ENCODE measurements at places on chromosomes 7 and 10.

DNA sequence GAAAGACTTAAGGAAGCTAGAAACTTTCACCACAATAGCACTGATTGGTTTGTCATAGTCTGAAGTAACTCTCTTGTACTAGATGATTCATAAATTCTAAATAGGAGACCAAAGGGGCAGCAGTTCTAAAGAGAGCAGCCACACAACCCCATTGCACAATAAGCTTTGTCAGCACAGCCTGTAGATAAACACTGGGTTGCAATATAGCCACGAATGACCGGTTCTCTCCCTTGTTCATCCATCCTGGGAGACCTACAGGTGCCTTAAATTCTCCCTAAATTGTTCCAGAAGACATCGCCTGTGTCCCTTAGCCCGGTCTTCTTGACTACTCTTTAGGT, 167.0 kb downstream of the SNX13 start:
- no peak for DNase-seq

GRCh38 chr7:128425850-128426249, 16.1 kb upstream of the IMPDH1 start:
- DNase-seq: peak; percentile 66

- DNase-seq: no peak
Measured at GRCh38 chr7:35727571-35727970, 32.6 kb upstream of the HERPUD2 start.

GRCh38 chr10:76774987-76775603, 862.5 kb downstream of the KCNMA1 start:
- DNase-seq: no peak

GRCh38 chr10:10317151-10317550, 700.5 kb upstream of the CELF2 start:
- no peak for DNase-seq

DNA sequence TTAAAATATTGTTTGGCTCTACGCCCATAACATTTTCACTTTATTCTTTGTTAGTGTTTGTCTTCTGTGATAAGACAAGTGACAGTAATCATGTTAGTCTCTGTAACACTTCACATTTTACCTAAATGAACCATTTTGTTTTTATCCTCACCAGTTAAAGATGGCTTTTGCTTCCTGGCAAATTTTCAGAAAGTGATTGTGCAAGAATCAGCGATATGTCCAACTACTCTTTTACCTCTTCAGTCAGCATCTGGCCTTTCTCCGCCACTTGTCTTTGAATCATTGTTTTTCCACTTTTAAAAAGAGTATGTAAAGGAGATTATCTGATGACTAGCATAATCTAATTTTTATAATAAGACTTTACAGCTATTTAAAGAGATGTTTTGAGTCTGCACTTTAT, 3.5 kb downstream of the DGKB start:
- DNase-seq: no peak

GRCh38 chr10:2866569-2866968, 200.8 kb upstream of the PFKP start:
- no peak for DNase-seq

GRCh38 chr10:20017961-20018360, 201.7 kb downstream of the PLXDC2 start:
- no peak for DNase-seq

DNA sequence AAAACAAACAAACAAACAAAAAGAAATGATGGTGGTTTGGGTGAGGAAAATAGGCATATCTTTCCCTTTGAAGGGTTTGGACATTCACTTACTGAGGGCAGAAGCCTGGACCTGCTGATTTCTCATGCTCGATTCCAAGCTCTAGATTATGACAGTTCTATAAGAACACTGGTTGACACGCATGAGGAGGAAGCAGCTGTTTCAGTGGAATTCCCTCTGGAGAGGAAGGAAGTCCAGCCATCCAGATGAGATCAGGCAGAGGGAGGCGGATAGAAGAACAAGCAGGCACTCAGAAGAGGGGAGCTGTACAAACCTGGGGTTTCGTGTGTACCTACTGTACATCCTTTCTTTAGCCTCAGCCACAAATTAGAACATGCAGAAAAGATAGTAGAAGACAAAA, 691.9 kb downstream of the INHBA start:
- DNase-seq: no peak

DNA sequence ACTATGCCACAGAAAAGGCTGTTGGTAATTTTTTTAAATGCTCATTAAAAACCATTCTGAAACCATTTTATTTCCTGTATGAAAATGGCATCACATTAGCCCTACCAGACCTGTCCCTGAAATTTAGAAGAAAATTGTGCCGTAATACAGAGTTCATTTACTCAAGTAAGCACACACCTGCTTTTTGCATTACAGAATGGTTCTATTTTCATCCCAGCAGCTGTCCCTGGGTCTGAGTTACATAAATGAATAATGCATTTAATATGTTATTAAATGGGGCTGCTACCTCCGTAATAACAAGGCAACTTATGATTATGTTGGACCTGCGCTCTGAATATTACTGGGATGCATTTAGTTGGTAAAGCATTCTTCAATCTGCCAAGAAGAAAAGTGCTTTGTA, 508.9 kb downstream of the SORCS1 start:
- DNase-seq: no peak

DNA sequence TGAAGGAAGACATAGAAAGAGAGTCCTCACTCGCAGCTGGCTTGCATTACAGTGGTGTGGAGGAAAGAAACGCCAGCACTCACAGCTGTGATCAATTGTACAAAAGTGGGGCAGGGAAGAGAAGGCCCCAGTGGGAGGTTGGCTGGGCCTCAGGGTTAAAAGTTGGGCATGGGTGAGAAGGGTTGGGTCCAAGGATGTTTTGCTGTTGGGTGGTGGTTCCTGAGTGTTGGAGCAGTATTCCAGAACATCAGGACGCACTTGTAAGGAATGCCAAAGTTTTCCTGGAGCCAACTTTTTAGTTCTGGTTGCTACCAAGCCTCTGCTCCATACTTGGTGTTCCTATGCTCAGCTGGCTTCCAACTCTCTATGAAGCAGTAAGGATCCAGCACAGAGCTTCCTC, 55.4 kb upstream of the MKRN1 start:
- no peak for DNase-seq

DNA sequence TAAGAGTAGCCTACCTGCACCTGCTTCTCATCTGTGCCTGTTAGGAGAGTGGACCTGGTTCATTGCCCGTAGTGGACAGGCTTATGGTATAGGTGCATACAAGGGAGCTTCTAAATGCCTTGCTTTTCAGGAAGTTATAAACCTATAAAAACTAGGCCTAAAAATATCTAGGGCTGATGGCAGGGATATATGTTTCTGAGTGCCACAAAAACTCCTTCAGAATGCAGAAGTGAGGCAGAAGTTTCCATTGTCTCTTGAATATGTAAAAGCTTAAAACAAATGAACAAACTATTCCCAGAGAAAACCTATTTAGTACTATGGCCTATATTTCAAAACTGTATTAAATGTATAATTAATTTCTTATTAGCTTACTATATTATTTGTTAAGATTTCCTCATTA, 91.8 kb downstream of the RNLS start:
- no peak for DNase-seq

DNA sequence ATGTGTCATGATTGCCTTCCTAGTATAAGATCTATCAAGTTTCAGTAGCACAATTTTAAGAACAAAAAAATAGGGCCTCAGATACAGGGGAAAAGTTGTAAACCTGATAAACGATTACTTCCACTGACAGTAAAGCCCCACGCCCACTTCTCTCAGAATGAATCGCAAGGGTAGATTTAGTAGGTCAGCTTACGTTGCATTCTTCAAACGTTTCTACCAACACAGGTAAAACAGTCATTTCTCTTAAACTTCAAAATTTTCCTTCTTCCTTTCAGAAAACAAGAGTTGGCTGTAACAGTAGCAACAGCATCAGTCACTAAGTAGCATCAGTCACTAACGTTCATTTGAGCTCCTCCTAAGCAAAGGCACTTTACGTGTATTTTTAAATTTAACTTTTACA, 221.5 kb downstream of the ADAM12 start:
- no peak for DNase-seq

DNA sequence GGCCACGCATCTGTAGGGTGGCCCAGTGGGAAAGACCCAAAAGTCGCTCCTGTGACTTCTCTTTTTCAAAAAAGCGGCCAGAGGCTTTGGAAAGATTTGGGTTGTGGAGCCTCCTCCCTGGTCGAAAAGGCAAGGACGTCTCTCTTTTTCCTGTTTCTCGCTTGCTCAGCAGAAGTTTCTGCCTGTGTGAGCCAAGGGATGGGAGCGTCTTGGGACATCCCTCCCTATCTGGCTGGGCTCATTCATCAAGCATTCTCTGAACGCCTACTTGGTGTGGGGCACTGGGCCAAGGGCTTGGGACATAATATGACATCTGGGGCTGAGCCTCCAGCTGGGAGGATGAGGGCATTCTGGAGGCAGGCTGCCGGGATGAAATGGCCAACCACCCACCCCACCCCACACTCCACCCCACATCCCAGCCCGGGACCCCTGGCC, 120.9 kb downstream of the C10orf105 start:
- DNase-seq: no peak

Measured in activated T-helper 2 cell treated with anti-CD3 and anti-CD28 coated beads, Interferon-gamma antibody, Interleukin-2, Interleukin-4, amounts not matched to agents 10 μg/mL and 5 μg/mL and 100 μg/mL, durations not matched to agents 14 hours and 24 hours and 36 hours (primary cell).